BJ (cell line): ENCODE measurements at places on chromosomes 12 and 14.

DNA sequence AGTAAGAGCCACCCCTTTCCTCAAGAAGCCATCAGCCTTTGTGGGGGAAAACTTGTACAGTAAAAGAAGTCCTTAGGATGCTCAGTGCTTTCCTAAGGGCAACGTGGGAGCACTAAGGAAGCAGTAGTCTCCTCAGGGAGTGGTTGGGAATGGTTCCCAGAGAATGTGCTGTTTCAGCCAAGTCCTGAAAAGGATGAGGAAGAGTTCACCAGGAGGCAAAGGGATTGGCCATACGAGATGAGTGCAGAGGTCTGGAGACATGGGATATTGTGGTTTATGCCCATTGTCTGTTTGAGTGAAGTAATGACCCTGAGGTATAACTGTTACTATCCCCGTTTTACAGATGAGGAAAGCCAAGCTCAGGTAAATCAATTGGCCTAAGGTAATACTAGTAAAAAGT lies 86.0 kb upstream of the ATF1 start:
- DNase-seq: peak; percentile 12

- DNase-seq: no peak
These were observed 476.5 kb upstream of the TBX3 start for GRCh38 chr12:115160271-115161128.

- DNase-seq: no peak
These were observed 25.3 kb downstream of the DRAM1 start for GRCh38 chr12:101902641-101903040.

DNA sequence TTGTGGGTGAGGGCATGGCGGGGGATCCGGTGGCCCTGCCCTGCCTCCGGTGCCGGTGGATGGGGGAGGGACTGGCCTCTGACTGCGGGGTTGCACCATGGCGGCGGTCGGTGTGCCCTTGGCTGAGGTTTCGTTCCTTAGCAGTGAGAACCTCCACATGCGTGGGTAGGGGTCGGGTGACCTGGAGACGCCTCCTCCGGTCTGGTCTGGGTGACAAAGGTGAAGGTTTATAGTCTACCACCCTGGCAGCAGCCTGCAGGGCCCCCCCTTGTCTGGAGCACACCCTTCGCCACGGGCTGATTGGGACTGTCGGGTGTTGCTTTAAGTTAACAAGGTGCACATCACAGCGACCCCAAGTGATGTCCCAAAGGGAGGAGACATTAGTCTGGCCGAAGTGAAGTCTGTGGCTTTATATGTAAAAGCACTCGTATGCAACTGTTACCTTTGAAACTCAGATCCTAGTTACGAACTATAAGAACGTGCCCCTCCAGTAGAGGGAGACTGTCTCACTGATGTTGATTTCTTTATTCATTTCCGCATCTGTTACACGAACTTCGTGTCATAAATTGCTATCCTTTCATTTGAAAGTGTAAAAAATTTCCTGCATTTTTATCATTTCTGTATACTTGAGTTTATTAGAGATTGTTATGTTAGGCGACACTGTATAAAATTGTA lies 74.4 kb downstream of the WDR20 start:
- DNase-seq: no peak

- DNase-seq: no peak
These were observed 133.5 kb downstream of the FOXN3 start for GRCh38 chr14:89283327-89284060.

DNA sequence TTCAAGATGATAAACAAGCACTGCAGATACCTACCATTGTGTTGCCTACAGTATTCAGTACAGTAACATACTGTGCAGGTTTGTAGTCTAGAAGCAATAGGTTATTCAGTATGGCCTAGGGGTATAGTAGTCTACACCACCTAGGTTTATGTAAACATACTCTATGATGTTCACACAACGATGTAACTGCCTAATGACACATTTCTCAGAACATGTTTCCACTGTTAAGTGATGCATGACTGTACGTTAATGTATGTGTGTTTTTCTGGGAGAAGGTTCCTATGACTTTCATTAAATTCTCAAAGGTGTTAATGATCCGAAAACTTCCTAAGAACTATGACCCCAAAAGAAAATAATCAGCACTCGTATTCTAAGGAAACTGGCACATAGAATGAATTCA lies 20.9 kb upstream of the CALM1 start:
- DNase-seq: no peak

DNA sequence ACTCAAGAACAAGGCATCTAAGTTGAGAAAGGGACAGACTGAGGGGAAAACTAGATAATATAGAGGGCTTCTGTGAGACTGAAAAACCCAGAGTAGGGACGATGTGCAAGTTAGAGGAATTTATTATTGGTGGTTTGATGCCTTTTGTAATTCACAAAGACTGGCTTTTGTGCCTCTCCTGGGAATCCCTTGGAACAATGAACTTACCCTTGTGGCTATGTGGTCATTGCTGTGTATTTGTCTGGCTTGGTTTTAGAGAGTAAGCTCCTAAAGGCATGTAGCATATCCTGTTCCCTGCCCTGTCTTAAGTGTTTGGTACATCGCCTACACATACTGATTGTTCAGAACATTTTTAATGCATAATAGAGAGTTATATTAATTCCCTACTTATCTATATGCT lies 26.6 kb downstream of the DCN start:
- DNase-seq: no peak

GRCh38 chr12:39451977-39452376 lies 9.1 kb upstream of the KIF21A start:
- DNase-seq: no peak

- DNase-seq: no peak
These were observed 161.5 kb upstream of the VASH1 start for GRCh38 chr14:76599559-76600287.

- no peak for DNase-seq
These were observed 119.9 kb upstream of the OVCH1 start for GRCh38 chr12:29617407-29617803.

DNA sequence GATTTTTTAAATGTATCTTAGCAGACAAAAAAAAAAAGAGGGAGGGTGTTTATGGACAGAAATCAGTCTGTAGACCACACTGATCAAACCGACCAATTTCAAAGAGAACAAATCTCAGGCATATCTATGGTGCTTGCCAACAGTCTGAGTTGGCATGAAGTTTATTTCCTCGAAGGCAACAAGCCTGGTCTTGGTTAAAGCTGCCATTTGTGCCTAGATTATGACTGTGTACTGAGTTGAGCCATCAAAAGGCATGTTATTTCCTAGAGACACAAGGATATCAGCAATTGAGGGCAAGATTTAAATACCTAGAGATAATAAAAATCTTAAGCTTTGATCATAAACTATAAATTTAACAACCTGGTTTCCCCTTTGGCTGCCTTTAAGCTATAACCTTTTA lies 119.2 kb downstream of the SLC2A13 start:
- no peak for DNase-seq

DNA sequence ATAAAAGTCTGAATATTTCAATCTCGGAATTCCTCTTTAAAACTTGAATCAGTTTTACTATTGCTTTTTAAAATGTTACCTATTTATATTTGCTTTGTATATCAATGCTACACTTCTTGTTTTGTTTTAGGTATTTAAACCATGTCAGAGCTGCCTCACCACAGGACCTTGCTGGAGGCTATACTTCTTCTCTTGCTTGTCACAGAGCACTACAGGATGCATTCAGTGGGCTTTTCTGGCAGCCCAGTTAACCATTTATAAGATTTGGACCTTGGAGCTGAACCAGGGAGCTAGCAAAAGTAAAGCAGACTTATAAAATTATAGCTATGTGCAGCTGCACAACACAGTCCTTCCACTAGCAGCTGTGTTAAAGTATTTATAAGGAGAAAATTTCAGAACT lies 12.8 kb downstream of the TRMT5 start:
- DNase-seq: no peak

DNA sequence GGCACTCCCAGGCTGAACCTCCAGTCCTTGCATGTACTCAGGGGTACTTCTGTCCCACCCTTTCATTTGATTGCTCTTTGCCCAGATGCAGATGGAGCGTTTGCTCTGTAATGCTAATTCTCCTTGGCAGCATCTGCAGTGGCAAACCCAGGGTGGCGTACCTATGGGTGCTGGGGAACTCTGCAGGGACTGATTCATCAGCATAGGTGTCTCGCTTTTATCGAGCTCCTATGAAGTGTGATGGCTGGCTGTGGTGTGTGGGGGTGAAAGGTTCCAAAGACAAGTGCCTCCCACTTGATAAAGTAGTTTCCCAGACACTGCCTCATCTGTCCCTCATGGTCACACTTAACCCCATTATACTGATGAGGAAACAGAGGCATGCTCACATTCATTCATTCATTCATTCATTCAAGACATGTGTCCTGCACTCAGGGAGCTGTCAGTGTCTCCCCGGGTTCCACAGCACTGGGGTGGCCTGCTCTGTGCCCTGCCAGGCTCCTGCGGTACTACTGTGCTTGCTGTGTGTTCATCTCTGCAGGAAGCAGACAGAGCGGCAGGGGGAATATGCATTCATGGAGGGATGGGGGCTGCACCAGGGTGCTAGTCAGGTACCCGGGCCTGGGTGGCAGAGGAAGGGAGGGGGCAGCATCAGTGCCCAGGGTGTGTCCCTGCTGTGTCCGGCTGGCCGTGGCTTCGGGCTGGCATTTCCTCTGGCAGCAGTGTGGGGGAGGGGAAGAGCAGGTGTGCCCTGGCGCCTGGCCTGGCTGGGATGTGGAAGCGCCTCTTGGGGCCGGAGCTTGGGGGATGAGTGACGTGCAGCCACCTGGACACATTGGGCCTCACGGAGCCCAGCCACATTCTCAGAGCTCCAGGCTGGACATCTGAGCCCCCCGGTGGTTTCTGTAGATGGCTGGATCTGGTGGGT lies 110.9 kb downstream of the TSPAN9 start:
- no peak for DNase-seq

DNA sequence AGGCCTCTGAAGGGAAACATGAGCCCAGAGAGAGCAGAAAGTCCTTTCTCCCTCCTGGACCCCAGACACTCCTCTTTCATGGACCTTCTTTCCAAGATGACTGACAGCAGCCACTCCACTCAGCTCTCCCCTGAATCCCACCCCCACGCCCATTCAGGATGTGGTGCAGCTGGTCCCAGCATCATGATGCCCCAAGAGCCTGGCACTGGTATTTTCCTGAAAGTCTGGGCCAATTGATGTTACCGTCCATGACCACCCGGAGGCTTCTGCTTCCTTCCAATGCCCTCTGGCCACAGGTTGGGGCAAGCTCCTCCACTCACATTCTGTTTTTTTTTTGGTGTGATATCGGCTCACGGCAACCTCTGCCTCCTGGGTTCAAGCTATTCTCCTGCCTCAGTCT lies 112.6 kb downstream of the CALM1 start:
- no peak for DNase-seq

GRCh38 chr12:42023733-42024494 lies 120.8 kb downstream of the GXYLT1 start:
- no peak for DNase-seq

- no peak for DNase-seq
These were observed 151.1 kb downstream of the CALM1 start for GRCh38 chr14:90547968-90548367.

GRCh38 chr14:63752449-63753169 lies 24.7 kb upstream of the SGPP1 start:
- peak; percentile 8 for DNase-seq

GRCh38 chr12:82955043-82955442 lies 268.3 kb downstream of the TMTC2 start:
- DNase-seq: no peak

DNA sequence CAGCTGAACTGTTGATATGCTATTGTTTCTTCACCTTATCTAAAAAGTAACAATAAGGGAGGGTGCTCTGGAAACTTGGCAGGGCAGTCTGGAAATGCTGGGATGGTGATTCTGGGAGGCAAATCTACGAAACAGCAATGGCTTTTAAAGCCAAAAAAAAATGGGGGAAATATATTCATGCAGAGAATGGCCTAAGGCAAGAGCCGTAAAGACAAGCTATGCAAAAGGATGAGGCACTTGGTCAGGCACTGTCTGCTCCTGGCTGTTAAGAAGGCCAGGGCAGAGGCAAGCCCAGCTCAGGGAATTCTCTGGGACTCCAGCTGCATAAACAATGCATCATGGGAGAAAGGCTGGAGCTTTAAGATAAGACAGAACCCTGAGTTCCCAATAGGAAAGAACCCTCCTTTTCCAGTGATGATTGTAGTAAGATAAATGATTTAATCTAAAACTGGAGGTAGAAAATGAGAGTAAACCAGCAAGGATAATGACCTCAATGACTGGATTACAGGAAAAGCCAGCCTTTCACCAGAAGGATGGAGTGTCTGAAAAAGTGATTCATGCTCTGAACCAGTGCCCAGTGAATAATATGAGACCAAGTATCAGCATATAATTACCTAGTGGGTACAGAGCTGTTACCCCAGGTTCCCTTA lies 46.0 kb downstream of the ITPR2 start:
- peak; percentile 37 for DNase-seq

GRCh38 chr12:6928022-6928702 lies 403 bp downstream of the ATN1 start:
- no peak for DNase-seq

DNA sequence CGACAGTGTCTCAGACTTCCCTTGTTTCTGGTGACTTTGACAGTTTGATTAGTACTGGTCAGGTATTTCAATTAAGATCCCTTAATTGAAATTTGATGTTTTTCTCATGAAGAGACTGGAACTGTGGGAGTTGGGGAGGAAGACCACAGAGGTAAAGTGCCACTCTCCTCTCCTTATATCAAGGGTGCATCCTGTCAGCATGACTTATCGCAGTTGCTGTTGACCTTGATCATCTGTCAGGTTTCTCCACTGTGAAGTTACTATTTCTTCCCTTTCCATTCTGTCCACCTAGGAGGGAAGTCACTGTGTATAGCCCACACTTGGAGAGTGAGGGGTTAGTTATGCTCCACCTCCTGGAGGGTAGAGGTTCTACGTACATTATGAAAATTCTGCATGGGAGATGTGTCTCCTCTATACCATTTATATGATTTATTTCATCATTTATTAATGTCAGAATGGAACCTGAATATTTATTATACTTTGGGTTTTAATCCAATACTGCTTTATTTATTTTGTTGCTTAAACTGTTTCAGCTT lies 40.3 kb upstream of the SMOC1 start:
- no peak for DNase-seq

DNA sequence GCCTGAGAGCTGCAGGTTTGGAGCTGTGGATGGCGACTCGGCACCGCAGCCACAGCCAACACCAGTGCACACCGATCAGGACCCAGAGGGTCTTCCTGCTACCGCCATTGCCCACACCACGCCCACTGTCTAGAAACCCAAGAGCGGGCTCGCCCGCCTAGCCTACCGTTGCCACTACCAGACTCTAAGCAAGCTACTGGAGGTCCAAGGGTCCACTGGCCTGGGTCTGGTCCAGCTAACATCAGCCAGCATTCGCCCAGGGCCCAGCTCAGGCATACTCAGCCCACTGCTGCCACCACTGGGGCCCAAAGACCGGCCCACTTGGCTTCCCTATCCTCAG lies 30.5 kb upstream of the MON2 start:
- DNase-seq: no peak

GRCh38 chr14:20680363-20680762 lies 4.0 kb upstream of the RNASE4 start:
- DNase-seq: no peak
